ENCODE measurements at places on chromosomes 1 and 21.

GRCh38 chr1:113109908-113110554, 37.0 kb downstream of the LRIG2 start:
- no peak for DNase-seq

GRCh38 chr1:110581682-110582145, 24.4 kb downstream of the KCNA2 start:
- DNase-seq, result no peak

DNA sequence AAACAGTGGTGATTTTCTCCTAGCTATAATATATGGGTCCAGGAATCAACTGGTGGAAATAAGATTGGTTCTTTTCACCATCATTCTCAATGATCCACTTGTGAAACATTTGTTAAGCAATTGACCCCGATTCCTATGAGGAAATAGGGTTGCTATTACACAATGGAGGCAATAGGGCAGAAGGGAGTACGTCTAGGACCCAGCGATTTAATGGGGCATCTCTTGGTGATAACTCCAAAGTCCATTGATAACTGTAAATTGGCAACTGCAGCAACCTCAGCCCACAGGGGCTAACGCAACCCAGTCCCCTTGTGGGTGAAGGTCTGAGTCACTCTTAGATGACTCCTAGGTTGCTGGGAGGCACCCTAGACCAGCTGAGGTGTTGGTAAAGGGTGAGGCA, 62.5 kb upstream of the BARHL2 start:
- no peak for DNase-seq

DNA sequence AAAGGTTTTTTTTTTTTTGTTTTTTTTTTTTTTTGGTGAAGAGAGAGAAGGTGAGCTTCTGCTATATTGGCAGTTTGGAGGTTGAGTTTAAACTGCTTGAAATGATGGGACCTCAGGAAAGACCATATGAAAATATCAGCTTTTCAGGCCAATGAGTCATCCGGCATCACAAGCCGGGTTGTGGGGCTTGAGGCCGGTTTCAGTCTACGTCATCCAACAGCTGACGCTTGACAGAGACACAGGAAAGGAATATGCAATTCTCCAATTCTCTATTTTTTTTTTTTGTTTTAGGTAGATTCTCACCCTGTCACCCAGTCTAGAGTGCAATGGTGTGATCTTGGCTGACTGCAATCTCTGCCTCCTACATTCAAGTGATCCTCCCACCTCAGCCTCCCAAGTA, 52.4 kb downstream of the KCNJ6 start:
- DNase-seq, result no peak

GRCh38 chr1:82485591-82486369, 685.0 kb downstream of the ADGRL2 start:
- DNase-seq, result peak; percentile 46

- DNase-seq, result no peak
These were observed 2.0 kb downstream of the AHDC1 start for GRCh38 chr1:27601771-27602461.

- DNase-seq, result peak; percentile 61
These were observed 683 bp downstream of the LRRC8D start for GRCh38 chr1:89821322-89822108.

- no peak for DNase-seq
These were observed 54.7 kb downstream of the FNBP1L start for GRCh38 chr1:93502571-93502970.

- DNase-seq, result no peak
These were observed 142.0 kb upstream of the KCNJ15 start for GRCh38 chr21:38114717-38115333.

GRCh38 chr1:231930257-231930947, 303.8 kb downstream of the DISC1 start:
- no peak for DNase-seq

- DNase-seq, result no peak
These were observed 20.0 kb downstream of the FOXD3 start for GRCh38 chr1:63342402-63342801.

DNA sequence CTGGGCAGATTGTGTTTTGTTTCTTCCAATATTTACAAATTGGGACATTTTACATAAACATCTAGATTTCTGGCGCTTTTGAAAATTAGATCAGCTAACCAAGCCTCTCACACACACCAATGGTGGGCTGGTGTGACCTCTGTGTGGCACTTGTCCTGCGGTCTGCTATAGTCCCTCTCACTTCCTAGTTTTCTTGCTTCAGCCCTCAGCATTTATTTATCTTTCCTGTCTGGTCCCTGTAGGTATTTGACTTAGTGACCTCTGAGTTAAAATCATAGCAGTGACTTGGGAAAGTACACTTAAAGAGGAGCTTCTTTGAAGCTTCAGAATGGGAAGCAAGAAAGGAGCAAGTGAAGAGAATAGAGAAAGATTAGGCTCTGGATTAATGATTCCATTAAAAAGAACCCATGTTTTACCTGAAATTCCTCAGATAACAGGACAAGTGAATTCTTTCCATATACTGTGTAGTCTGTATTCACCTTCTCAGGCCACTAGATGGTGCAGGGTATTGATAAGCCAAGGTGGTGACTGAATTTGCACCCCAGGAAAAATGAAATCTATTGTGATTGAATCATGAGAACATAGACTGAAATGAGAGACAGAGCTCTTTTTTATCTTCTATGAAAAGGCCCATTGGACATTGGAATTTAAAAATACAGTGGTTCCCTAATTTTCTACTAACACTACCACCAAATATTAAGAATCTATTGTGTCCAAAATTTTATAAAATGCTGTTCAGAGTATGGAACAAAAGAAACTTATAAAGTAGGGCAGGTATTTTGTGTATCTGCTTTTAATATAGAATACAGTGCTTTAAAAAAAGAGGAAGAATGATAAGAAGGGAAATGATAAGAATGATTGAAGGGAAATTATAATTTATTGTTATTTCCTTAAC, 7.1 kb upstream of the DIPK1A start:
- peak; percentile 20 for DNase-seq

DNA sequence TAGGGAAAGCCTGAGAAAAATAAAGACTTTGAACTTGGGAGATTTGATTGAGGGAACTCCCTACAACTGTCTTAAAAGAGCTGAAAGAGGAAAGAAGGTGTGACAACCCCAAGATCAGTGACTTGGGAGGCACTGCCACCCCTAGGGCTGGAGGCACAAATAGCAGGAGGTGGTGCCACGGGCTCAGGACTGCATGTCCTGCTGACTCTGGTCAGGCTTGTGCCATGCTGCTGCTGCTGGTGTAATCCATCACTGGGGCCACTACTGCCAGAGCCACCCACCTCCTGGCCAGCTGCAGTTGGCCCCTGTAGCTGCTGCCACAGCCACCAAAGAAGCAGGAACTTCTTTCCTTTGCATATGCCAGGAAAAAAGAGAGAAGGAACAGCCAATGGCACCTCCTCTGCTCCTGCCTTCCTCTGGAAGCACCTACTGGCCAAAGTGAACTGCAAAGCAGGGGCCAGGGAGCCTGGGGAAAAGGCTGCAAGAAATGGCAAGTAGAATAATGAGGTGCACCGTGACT, 730.3 kb downstream of the PTPRU start:
- no peak for DNase-seq

DNA sequence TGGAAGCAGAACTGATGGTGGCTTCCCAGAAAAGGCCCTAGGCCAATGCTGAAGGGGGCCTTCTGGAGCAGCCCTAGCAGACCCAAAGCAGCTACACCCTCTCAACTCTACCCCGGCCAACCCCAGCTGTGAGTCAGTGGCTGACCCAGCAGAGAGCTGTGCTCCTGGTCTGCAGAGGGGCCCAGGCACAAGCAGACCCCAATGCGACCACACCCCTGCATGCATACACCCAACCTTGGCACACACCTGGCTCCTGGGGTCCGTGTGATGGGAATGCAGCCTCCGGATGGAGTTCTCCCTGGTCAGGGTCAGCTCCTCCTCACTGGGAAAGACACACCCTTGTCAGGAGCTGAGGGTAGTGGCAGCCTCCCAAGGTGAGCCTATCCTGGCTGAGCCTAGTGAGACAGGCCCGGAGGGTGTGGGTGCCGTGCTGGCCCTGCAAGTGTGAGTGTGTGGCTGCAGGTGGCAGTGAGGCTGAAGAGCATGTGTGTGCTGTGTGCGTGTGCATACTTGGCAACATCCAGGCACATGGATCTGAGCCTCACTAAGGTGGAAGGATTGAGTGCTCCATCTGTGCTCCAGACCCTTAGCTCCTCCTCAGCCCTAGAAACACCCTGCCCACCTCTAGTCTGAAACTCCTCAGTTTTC, 3.9 kb upstream of the ARHGAP30 start:
- no peak for DNase-seq

DNA sequence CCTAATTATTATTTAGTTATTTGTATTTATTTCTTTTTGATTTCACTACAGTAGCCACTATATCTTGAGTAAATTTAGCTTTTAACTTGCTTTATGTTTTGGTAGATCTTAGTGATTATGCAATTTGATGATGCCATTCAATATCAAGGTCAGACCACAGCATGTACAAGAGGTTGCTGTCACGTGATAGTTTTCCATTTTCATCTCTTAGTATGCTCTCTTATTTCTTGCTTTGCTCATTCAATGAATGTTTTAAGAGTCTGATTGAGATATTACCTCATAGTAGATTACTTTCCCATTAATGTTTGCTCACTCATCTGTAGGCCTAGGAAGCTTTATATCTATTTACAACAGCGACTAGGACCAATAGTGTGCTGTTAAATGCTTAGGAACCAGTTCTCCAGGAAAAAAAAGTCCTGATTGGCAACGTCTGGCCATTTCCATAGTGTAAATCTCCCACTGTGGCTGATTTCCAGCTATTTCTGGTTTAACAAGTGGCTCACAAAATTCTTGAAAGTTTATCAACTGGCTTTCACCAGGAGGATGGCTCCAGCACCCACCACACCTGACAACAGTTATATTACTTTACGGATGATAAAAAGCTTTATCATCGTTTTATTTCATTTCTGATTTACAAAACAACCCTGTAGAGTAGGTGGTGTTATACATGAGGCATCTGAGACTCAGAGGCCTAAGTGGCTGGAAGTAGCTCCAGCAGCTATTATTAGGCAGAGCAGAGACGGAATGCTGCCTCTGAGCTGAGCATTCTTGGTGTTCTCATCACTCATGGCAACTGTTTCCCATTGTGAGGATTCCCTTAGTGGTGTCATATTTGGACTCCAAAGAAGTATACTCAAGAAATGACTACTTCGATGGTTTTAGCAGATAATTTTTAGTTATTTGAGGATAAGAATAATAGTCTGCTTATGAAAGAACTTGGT, 235.2 kb downstream of the DISC1 start:
- DNase-seq, result no peak

GRCh38 chr1:216045400-216045799, 377.8 kb downstream of the USH2A start:
- DNase-seq, result no peak

- no peak for DNase-seq
These were observed 9.2 kb downstream of the TLCD4 start for GRCh38 chr1:95126366-95126765.

GRCh38 chr1:65469126-65469888, 48.8 kb downstream of the LEPR start:
- DNase-seq, result no peak

GRCh38 chr1:93438716-93439115, 9.2 kb upstream of the FNBP1L start:
- no peak for DNase-seq

DNA sequence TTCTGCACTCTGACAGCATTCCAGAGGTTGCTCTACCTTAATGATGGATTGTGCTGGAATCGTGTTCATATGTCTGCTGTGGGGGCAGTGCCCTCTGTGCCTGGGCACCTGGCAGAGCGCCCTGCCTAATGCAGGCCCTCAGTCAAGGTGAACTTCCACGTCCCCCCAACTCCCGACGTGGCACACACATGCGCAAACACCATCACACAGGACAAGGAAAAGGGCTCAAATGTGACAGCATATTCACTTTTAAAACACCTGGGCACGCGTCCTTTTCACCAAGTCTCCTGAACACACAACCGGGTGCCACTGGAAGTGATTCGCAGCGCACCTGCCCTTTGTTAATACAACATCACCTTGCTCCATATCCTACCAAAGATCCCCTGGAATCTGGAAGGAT, 11.7 kb downstream of the TPRG1L start:
- no peak for DNase-seq
